Activated naive CD4-positive, alpha-beta T cell treated with anti-CD3 and anti-CD28 coated beads, Interleukin-2, amount 50 U/mL, for 72 hours (primary cell): ENCODE measurements at places on chromosomes 12 and 14. TPM values are rescaled to one million over a fixed set of nuclear protein-coding genes. Genes with fewer than 3 reads are reported as not detected.

TAS2R13 gene
- total RNA-seq = 1.3 TPM

LRTM2 gene
- not detected for total RNA-seq

FAM161B gene
- total RNA-seq = 1.5 TPM

DNA sequence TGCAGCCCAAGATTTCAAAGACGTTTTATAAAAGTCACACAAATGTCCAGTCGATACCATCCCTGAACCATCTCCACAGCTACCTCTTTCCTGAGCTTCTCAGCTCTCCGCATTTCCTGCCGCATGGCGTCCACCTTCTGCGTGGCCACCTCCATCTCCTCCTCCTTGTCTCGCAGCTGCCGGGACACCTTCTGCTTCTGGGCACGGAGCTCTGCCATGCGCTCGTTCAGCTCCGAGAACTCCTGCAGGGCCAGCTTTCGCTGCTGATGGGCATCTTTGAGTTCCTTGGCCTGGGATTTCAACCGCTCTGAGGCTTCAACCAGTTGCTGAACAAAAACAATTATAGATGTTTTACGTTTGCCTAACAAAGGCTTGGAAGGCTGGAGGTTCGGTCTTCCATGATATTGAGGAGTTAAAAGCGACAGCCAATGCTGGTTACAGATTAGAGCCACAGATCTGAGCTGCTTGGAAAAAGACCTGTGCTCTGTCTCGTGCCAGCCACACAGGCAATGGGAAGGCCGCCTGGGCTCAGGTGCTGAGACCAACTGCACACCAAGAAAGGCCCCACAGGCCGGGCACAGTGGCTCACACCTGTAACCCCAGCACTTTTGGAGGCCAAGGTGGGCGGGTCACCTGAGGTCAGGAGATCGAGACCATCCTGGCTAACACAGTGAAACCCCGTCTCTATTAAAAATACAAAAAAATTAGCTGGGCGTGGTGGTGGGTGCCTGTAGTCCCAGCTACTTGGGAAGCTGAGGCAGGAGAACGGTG is 49.6 kb downstream of the AMN start:
- DNase-seq = no peak

DNA sequence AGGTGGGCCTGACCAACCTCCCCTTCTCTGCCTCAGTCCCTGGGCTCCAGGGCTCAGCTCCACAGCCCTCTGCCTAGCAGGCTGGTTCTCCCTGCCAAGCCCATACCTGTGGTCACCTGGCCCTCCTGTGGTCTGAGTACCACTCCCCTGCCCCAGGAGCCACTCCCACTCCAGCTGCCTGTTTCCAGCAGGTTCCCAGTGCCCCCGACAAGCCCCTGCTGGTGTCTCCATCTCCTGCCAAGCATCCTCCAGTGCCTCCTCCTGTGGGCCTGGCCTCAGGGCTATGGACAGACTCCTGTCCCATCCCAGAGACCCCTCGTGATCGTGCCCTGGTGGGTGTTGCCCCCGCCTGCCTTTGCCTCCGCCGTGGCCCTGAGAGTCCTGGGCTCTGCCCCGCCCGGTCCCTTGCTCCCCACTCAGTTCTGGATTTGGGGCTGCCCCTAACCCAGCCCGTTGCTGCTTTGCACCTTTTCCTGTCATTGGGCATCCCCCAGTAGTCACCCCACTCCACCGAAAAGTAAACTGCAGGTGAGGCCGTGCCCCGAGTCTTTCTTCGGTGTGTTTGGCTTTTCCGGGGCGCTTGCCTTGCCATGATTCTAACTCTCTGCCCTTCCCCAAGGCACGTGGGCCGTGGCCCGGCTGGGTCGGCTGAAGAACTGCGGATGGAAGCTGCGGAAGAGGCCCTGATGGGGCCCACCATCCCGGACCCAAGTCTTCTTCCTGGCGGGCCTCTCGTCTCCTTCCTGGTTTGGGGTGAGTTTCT is 9.8 kb downstream of the MEG3 start:
- DNase-seq = no peak

- no peak for DNase-seq
Observed at GRCh38 chr14:50734950-50735695, 67.0 kb upstream of the SAV1 start.
